NCI-H2081 (cell line): ENCODE measurements at places on chromosomes 13 and 19.

DNA sequence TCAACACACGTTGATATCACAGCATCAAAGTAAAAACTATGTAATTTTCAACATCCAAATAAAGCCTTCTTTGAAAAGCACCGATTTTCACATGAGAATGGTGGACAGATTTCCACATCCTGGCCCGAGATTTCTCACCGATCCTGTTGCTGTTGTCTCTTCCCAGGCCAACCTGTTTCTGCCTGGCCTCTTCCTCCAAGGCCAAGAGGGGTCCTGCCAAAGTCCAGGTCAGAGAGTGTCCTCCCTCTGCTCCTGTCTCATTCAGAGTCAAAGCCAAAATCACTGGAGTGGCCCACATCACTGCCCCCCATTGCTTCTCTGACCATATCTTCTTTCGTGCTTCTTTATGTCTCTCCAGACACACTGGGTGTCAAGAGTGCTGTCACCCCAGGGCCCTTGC is 49.5 kb downstream of the CHST8 start:
- no peak for DNase-seq

DNA sequence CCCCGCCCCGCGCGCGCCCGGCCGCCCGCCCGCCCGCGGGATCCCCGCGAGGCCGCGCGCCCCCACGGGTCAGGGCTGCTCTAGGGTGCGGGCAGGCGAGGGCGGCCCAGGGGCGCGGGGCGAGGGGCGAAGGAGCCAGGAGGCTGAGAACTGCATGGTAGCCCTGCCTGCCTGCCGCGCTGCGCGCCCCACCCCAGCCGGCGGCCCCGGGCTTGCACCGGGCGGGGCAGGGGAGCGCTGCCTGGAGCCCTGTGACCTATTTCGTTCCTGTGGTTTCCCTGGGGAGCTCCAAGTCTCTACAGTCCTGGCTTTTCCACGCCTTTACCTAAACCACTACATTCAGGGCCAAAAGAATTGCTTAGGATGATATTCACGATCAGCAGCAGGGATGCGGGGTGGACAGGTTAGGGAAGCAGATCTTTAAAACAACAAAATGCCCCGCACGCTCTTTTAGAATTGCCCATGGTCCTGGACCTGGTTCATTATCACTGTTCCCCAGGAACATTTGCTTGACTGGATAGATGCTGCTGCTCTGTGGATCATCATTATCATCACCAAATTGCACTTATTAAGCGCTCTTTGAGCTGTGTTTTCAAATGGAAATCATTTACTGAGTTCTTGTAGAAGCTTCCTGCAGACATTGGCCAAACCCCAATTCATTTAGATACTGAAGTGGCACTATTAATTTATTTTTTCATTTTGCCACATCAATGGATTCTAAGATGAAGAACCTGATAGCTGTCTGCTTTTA is 421 bp upstream of the GPR12 start:
- DNase-seq = no peak

GRCh38 chr13:106349080-106349931 is 186.2 kb downstream of the EFNB2 start:
- DNase-seq = peak; percentile 95

DNA sequence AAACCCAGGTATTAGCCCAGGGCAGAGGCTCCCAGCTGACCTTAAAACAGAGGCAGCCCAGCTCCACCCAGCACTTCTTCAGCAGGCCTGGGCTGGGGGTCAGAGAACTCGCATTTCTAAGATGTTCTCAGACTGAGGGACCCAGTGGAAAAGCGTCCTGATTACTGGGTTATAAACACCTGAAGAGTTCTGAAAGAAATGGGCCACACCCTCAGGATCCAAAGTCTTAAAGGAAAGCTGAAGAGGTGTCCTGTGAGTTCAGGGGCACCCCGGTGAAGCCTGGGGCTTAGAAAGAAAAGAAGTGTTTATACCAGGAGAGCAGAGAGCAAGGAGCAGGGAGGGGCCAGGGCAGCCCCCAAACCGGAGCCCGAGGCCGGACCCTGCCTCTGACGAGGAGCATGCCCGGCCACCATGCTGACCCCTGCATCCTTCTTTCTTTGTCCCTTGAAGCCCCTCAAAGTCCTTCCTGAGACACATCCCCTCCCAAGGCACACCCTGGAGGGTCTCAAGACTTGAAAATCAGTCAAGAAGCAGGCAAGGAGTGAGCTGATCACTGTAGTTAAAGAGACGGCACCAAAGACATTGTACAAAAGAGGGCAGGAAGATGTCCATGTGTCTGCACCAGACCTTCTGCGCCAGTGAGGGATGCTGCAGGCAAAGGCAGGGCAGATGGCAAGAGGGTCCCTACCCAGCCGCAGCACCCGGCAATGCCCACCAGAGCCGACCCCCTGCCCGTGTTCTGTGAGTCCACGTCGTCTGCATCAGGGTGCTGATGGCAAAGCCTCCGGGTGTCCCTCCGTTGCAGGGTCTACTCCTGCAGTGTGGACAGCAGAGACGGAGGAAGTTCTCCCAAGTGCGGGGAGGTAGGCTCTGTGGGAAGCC is 10.6 kb upstream of the RAB20 start:
- no peak for DNase-seq

DNA sequence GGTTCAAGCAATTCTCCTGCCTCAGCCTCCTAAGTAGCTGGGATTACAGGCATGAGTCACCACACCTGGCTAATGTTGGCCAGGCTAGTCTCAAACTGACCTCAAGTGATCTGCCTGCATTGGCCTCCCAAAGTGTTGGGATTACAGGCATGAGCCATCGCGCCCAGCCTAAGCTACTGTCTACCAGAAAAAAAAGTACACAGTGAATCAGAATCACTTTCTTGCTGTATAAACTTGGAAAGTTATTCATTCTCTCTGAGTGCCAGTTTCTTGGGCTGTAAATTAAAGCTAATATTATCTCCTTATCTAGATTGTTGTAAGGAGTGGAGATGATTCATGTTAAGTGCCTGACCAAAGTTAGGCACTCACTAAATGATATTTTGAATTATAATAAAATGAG is 242.8 kb downstream of the ENOX1 start:
- no peak for DNase-seq

DNA sequence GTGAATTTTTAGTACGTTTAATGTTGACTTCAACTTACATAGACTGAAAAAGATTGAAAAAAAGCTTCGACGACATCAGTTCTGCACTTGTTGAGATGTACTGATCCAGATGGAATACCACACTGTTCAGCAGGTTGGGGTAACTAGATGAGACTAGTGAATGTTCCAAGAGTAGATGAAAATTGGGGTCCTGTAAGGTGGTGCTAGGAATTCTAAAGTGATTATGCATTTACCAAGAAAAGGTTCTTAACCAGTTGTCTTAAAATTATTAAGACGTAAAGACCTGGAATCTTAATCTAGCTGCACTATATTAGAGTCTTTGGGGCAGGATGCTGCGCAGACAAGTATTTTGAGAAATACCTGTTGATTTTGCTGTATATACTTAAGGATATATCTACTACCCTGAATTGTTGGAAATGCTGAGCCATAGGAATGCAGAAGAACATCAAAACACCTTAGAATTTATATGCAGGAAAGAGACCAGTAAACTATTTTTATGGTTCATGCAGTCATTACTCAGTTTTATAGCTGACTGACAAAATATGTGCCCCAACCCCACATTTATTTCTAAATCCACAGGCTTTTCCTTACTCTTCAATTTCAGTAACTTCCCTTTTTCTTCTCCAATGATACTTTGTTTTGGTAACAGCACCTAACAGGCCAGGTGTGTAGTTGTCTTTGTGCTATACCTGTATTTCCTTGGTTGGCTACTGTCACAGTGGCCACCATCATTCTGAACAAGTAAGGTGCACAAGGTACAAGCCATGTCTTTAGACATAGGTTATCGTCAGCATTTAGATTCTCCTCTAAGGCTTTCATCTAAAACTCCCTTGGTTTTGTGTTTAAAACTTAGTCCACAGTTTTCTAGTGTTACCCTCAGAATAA is 8.6 kb downstream of the MIR17HG start:
- no peak for DNase-seq

DNA sequence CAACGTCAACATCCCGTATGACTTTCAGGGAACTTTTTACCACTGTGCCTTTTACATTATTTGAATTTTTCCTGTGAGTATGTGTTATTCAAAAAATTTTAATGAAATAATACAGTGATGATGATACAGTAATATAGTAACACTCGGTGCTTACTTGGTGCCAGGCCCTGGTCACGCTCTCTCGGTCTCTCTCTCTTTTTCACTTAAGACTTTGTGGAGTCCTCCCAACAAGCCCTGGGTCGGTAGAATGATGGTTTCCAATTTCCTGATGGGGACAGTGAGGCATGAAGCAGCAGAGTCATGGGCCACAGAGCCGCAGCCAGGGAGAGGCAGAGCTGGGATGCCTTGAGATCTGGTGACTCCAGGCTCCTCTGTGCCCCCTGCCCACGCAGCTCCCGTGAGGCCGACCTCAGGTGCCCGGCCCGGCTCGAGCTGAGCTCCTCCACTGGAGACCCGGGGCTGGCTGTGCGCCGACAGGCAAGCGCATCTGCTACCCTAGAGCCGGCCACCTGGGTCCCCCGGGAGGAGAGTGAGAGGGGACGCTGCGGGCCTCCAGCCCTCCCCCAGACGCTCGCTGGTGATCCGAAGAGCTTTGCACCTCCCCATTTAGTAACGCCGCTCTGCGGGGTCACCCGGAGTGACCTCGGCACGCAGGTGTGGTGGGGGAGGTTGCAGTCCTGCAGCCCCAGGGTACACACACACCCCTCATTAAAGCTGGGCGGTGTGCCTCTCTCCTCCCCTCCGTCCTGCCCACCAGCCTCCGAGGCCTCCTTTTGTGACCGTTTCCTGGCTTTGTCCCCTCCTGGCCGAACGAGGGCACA is 4.4 kb upstream of the SBK3 start:
- peak; percentile 68 for DNase-seq

DNA sequence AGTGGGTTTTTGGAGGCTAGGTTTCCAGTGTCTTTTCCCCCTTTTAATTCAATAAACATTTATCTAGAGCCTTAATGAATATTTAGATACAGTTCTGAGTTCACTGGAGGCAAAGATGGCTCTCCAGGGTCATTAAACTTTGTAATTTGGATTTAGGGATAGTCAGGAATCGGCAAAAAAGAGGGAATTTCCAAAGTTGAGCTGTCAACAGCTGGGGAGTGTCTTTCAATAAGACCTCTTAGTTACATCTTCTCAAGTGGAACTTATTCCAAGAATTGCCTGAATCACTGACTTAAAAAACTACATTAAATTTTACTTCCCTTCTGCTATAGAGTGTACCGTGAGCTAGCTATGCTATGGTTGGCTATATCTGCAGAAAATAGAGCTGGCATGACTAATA is 2.0 kb downstream of the LRCH1 start:
- DNase-seq = no peak

DNA sequence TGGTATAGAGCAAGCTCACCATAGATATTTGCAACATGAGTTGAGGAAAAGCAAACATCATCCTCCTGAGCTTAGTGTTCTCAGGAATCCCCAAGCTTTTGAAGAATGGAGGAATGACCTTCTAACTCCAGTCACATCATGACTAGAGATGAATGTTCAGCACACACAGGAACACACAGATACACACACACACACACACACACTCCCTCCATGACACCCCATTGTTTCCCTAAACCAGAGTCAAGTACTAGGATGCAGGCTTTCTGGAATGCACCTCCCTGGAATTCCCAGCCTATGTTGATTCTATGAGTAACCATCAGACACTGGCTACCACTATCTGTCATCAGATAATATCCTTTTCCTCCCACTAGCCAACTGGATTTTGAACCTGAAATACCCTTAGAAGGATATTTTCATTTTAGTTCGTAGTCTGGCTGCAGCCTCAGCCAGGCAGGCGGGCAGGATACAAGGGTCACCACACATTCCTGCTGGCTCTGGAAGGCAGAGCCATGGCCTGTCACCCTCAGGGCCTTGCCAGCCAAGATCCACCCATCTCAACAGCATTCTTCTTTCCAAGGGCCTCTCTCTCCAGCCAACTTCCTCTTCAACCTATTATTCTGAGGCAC is 162.4 kb downstream of the FOXO1 start:
- DNase-seq = no peak

GRCh38 chr13:85445534-85445933 is 353.7 kb downstream of the SLITRK6 start:
- no peak for DNase-seq

DNA sequence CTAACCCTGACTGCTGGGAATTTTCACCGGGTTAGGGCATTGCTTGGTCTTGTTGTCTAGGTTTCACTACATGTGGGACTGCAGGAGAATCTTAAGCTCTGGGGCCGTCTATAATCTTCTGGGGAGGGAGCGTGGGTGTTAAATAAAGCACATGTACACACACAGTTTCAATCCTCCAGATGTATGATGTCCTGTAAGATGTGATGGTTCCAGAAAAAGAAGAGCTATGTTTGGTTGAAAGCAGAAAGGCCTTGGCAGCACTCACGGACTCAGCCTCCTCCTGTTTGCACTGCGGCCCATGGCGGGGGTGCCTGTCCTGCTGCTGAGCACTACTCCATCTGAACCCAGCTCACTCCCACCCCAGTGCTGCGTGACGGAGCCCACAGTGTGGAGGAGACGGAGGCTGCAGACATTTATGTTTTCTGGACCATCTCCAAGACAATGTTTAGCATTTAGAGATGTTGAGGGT is 343.5 kb downstream of the TEX29 start:
- no peak for DNase-seq

DNA sequence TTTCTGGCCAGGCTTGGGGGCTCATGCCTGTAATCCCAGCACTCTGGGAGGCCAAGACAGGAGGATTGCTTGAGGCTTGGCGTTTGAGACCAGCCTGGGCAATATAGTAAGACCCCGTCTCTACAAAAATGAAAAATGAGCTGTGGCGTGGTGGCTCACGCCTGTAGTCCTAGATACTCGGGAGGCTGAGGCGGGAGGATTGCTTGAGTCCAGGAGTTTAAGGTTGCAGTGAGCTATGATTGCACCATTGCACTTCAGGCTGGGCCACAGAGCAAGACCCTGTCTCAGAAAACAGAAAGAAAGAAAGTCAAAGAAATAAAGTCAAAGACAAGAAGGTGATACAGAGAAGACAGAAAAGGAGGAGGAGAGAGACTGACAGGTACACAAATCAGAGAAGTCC is 2.5 kb upstream of the CACNG6 start:
- no peak for DNase-seq

GRCh38 chr13:48506092-48506701 is 26.7 kb downstream of the RCBTB2 start:
- DNase-seq = no peak

DNA sequence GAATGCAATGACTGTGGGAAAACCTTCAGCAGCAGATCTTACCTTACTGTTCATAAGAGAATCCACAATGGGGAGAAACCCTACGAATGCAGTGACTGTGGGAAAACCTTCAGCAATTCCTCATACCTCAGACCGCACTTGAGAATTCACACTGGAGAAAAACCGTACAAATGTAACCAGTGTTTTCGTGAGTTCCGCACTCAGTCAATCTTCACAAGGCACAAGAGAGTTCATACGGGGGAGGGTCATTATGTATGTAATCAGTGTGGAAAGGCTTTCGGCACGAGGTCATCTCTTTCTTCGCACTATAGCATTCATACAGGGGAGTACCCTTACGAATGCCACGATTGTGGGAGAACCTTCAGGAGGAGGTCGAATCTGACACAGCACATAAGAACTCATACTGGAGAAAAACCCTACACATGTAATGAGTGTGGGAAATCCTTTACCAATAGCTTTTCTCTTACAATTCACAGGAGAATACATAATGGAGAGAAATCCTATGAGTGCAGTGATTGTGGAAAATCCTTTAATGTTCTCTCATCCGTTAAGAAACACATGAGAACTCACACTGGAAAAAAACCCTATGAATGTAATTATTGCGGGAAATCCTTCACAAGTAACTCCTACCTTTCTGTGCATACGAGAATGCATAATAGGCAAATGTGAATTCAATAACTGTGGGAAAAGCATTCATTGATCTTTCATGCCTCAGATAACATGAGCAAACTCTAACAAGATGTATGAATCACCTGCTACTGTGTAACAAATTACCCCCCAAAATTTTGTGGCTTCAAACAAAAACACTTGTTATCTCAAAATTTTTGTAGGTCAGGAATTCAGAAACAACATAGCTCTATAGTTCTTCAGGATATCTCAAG is 13.8 kb downstream of the ZNF557 start:
- no peak for DNase-seq
